CD4-positive, alpha-beta T cell (primary cell): ENCODE measurements at places on chromosomes 3 and 15.

GRCh38 chr3:175358935-175359334 is 499.8 kb downstream of the NAALADL2 start:
- no peak for DNase-seq

- no peak for DNase-seq
Measured at GRCh38 chr3:117393119-117393518, 683.5 kb downstream of the TUSC7 start.

DNA sequence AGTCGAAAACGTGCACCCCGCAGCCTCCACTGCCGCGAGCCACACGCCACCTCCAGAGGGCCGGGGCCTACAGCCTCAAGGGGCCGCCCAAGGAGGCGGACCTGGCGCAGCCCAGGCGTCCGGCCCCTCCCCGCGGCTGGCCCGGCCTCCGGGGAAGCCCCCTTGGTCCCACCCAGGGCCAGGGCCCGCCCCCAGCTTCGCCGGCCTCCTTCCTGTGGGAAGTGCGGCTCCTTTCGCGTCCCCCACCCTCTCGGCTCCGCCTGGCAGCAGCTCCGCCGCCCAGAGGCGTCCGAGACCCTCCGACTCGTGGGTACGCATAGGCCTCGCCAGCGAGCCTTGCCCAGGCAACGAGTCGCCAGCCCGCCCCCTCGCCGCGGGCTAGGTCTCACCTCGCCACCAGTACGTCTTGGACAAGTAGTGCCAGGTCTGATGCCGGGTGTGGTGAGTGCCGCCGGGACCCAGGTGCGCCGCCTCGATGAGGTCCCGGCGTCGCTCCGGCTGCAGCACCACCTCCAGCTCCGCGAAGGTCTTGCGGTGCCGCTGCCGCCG is 642 bp downstream of the ZBTB11 start:
- peak; percentile 91 for DNase-seq

GRCh38 chr15:94069844-94070243 is 161.5 kb upstream of the MCTP2 start:
- no peak for DNase-seq

GRCh38 chr15:33113666-33114373 is 80.7 kb downstream of the FMN1 start:
- no peak for DNase-seq

GRCh38 chr15:57599296-57599810 is 7.6 kb downstream of the MYZAP start:
- no peak for DNase-seq
